ENCODE measurements at places on chromosomes 12 and 14.

DNA sequence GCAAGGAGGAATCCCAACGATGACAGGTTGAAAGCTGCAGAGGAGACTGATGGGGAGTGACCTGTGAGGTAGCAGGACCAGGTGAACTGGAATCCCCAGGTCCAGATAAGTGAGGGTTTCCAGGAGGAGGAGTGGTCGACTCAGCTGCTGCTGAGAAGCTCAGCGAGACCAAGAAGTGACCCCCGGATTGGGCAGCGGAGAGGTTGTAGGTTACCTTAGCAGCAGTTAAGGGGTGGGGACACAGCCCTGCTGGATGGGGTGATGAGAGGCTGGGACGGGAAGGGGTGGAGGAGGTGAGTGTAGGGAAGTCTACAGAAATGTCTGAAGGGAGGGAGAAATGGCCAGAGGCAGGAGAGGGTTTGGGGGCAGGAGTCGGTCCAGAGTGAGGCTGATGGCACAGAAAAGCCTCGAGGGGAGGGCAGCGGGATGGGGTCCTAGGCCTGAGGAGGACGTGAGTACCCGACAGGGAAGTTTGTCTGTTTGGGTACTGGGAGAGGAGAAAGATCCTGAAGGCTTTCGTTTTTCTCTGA, 2.6 kb upstream of the RCOR1 start:
- DNase-seq: no peak

GRCh38 chr14:32940066-32940651, 1.5 kb downstream of the NPAS3 start:
- DNase-seq: no peak

DNA sequence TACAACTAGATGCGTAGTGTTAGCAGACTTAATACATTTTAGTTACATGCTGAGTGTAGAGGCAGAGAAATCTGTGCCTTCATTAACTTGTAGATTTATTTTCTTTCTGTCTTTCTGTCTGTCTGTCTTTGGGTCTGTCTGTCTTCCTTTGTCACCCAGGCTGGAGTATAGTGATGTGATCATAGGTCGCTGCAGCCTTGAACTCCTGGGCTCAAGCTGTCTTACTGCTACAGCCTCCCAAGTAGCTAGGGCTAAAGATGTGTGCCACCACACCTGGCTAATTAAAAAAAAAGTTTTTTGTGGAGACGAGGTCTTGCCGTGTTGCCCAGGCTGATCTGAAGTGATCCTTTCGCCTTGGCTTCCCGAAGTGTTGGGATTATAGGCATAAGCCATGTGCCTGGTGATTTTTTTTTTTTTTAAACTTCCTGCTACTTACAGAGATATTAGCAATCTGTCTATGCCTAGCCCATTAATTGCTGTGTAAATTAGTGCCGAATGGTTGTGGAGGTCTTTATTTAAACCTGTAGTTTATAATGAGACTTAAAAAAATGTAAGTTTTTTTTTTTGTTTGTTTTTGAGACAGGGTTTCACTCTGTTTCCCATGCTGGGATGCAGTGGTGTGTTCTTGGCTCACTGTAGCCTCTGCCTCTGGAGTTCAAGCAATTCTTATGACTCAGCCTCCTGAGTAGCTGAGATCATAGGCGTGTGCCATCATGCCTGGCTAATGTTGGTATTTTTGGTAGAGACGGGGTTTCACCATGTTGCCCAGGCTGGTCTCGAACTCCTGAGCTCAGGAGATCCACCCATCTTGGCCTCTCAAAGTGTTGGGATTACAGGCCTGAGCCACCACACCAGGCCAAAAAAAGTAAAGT, 22.8 kb downstream of the ERC1 start:
- DNase-seq: no peak

DNA sequence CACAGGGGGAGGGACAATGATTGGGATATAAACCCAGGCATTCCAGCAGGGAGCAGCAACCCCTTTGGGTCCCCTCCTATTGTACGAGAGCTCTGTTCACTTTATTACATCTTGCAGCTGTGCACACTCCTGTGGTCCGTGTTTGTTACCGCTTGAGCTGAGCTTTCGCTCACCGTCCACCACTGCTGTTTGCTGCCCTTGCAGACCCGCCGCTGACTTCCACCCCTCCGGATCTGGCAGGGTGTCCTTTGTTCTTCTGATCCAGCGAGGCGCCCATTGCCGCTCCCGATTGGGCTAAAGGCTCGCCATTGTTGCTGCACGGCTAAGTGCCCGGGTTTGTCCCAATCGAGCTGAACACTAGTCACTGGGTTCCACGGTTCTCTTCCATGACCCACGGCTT, 64.1 kb downstream of the E2F7 start:
- DNase-seq: no peak

- DNase-seq: no peak
These were observed 200.6 kb downstream of the CCDC91 start for GRCh38 chr12:28390761-28391385.

Measured in stimulated activated CD8-positive, alpha-beta memory T cell treated with anti-CD3 and anti-CD28 coated beads, Interleukin-12 subunit alpha, Interleukin-12 subunit beta, amount 100 ng/mL, for 4 hours (primary cell).